ENCODE measurements at places on chromosomes 13 and 19. TPM values are rescaled to one million over a fixed set of nuclear protein-coding genes. Genes with fewer than 3 reads are reported as not detected.

FCHO1 gene
- 3.3 TPM for total RNA-seq

CBY2 gene
- not detected for total RNA-seq

AMH gene
- not detected for total RNA-seq

ELSPBP1 gene
- total RNA-seq: not detected

All from mammary microvascular endothelial cell (primary cell).